Left renal cortex interstitium (tissue), 4 donors: ENCODE measurements at places on chromosomes 11 and 22.

GRCh38 chr22:34855471-34855870, 210.5 kb upstream of the ISX start:
- no peak for DNase-seq

DNA sequence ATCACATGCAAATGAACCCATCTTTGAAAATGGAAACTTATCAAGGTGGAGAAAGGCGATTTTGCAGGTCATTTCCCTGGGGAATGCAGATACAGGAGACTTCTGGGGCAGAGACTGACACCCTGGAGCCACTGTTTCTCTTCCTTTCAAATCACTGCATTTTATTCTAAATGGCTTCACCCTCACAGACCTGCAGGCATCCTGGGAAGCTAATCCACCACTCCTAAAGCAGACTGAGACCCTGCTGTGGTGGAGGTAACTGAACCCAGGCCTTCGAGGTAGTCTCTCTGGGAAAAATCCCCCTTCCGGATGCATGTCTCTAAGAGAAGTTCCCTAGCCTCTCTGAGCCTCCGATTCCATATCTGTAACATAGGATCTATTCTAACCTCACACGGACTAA, 20.9 kb upstream of the CSNK2A3 start:
- no peak for DNase-seq

- DNase-seq, result no peak
These were observed 744 bp downstream of the PRAME start for GRCh38 chr22:22558071-22558971.

DNA sequence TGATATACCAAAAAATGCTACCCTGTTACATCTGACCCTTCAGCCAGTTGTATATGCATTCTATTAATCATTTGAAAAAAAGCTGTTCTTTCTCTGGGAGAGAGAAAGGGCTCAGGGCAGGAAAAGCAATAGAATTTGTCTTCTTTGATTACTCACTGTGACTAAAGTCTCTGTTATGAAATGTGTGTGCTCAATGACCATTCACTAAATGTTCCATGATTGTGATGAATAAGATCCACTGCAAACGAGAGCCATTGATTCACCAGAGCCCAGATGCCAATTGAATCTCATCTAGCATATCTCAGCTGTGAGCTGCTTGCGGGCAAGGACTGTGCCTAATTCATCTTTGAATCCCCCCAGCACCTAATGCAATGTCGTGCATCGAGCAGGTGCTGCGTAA, 184.3 kb downstream of the OPCML start:
- DNase-seq, result no peak

GRCh38 chr22:41364955-41365354, 16.8 kb upstream of the TEF start:
- DNase-seq, result no peak

DNA sequence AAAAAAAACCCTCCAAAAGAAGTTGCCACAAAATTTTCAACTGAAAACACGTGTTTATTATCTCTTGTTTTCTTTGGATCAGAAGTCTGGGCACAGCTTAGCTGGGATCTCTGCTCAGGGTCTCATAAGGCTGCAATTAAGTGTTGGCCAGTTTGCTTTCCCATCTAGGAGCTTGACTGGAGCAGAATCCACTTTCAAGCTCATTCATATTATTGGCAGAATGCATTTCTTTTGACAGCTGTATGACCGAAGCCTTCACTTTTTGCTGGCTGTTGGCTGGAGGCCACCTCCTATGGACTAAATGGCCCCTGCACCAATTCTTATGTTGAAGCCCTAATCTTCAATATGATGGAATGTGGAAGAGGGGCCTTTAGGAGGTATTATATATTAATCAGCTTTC, 139.6 kb downstream of the DDX10 start:
- no peak for DNase-seq

- DNase-seq, result no peak
These were observed 19.8 kb downstream of the NEFH start for GRCh38 chr22:29499852-29500251.

- DNase-seq, result no peak
These were observed 808.7 kb downstream of the KCNA4 start for GRCh38 chr11:29208117-29208516.

- no peak for DNase-seq
These were observed 2.3 kb upstream of the PRG2 start for GRCh38 chr11:57392763-57393105.

GRCh38 chr11:116938471-116939070, 101.1 kb upstream of the APOA1 start:
- DNase-seq, result no peak

GRCh38 chr11:74418509-74418895, 20.3 kb upstream of the PGM2L1 start:
- DNase-seq, result no peak
